H4 (cell line): ENCODE measurements at places on chromosomes 1 and 21. TPM values are rescaled to one million over a fixed set of nuclear protein-coding genes. Genes with fewer than 3 reads are reported as not detected.

GRCh38 chr1:175377394-175377793 lies 184.8 kb upstream of the KIAA0040 start:
- DNase-seq: no peak

DNA sequence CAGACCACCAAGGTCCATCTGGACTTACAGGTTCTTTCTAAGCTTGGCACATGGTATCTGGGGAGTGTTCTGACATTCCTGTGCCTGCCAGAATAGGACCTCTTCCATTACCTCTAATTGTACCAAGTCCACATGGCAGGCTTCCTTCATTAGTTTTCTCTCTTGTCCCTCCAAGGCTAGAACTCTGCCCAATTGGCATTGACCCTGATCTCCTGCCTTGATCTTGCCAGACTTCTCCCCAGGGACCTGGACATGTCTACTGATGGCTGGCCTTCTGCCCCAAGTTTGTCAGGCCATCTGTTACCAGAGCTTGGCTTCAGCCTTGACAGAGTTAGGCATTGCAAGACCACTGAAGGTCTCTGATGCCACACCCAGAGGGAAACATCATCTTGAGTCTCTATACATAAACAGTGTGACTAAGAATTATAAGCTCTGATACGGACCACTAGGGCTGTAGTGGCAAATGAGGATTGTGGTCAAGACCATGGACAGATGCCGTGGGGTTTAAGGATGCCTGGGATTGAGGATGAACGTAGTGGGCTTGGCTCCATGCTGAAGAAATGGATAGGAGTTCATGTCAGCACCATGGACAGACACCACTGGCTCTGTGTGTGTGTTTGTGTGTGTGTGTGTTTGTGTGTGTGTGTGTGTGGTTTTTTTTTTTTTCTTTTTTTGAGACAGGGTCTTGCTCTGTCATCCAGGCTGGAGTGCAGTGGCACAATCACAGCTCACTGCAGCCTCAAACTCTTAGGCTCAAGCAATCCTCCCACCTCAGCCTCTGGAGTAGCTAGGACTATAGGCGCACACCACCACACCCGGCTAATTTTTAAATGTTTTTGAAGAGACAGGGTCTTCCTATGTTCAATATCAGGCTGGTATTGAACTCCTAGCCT lies 19.5 kb upstream of the PSMB2 start:
- DNase-seq: no peak

GRCh38 chr1:51433972-51434510 lies 85.0 kb downstream of the EPS15 start:
- no peak for DNase-seq

DNA sequence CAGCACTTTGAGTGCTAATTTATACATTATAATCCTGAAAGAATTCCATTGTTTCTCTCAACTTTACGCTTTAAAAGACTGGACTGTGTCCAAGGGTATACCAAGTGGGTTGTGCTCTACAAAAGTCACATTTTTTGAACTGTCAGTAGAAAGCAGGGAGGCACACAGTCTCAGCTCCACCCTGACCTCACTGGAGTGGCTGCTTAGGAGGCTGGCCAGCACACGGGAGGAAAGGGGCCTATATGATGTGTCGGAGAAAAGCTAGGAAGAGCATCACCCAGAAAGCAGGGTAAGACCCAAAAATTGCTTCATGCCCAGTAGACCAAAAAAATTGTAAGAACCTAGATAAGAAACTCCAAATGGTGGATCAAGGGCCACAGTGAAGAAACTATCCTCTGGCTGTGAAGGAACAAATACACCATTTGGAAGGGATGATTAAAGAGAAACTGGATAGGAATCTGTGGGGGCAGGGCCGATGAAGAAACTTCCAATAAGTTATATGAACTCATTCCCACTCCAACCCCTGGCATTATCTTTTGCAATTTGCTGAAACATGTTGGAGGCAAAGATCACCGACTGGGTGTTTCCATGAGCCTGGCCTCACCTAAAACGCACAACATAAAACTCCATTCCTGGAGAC lies 1.9 kb downstream of the S100A10 start:
- DNase-seq: no peak

GRCh38 chr1:209106237-209106741 lies 477.2 kb upstream of the CAMK1G start:
- DNase-seq: peak; percentile 55

DNA sequence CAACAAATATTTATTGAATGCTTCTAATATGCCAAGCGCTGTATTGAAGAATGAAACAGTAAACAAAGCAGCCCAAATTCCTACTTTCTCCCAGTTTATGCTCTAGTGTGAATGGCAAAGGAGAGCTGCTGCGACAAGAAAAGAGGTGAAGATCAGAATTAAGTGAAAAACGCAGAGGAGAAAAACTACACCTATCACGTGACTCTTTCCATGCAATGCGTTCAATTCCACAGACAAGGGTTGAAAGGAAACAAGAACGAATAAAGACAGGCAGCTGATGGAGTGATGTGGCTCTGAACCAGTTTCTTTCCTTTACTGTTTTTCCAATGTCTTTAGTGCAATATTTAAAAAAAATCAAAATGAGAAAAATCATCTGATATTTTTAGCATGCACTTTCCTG lies 23.6 kb downstream of the MT1HL1 start:
- no peak for DNase-seq

DNA sequence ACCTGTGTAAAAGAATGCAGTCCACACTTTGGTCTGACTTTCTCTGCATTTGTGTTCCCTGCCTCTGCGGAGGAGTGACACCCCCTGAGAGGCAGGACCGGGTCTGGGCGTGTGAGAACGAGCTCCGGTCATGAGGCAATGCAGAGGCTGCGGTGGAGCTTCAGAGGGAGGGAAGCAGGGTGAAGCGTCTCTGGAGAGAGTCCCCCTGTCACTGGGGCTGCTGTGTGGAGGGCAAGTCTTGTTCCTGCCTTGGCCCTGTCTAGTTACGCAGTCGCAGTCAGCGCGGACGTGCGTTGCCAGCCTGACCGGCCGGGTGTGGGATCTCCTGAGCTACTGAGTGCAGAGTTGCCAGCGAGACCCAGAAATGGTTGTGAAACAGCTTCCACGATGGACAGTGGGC lies 48.5 kb downstream of the BACE2 start:
- no peak for DNase-seq

DNA sequence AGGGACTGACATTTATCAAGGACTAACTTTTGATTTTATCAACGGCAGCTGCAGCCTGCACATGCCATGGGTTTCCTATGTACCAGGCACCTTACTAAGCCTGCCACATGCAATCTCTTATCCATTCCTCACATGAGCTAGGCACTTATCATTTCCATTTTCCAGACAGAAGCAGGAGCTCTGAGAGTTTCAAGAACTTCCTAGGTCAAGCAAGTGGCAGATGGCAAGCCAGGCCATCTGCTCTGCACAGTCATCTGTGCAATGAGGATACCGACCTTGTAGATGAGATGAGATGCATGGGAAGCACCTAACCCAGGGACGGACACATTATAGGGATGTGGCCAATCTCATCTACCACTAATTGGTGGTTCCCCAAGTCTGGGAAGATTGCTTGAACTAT lies 339.4 kb upstream of the USP24 start:
- no peak for DNase-seq

GRCh38 chr1:202310071-202310725 lies 31.5 kb downstream of the UBE2T start:
- no peak for DNase-seq

- DNase-seq: no peak
Observed at GRCh38 chr1:230087717-230088105, 20.7 kb downstream of the GALNT2 start.

- DNase-seq: no peak
Observed at GRCh38 chr1:148435406-148435805, 47.7 kb downstream of the PPIAL4G start.

GRCh38 chr1:157992031-157992832 lies 1.2 kb upstream of the KIRREL1 start:
- peak; percentile 57 for DNase-seq

DNA sequence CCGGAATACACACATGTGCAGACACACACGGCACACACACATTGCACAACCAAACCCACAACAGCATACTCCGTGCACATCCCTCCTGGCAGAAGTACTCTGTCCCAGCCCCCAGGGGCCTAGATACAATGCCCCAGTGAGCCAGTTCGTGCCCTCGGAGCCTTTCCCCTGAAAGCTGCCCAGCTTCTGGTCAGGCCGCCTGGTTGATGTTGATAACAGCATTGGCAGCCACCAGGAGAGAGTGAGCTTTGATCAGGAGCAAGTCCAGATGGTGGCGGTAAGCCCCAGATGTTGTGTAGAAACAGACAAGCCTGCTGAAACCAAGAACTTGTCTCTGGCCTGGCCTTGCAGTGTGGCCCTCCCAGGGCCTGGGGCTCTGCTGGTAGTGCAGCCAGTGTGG lies 109.1 kb downstream of the GRIK3 start:
- no peak for DNase-seq

GRCh38 chr1:97999320-97999719 lies 78.5 kb upstream of the DPYD start:
- no peak for DNase-seq

GRCh38 chr1:54413295-54413694 lies 7.1 kb upstream of the SSBP3 start:
- peak; percentile 57 for DNase-seq

GRCh38 chr1:103087256-103087655 lies 21.1 kb downstream of the COL11A1 start:
- no peak for DNase-seq

DNA sequence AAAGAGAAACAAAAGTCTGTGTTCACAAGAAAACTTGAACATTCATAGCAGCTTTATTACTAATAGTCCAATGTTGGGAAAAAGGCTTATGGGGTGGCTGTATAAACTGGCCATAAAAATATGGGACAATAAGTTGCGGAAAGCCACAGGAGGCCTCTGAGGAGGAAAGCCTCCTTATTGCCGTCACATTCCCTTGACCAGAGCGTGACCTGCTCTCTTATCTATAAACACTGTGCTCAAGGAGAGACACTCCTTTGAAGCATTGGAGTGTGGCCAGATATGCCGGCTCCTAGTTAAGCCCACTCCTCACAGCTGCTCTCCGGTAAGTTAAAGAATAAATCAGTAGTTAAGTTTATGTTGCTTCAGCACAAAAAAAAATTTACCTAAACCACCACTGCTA lies 19.7 kb downstream of the OR6Y1 start:
- DNase-seq: no peak

The TCHH gene
- total RNA-seq: not detected in 2 replicates

The RHBDL2 gene
- total RNA-seq: not detected in 2 replicates

The KRTAP13-2 gene
- total RNA-seq: not detected in 2 replicates

The SMCP gene
- total RNA-seq: not detected in 2 replicates

The ZMYND12 gene
- total RNA-seq: 0.25 TPM in 1 of 2 replicates, not detected in the other

The LRRC53 gene
- total RNA-seq: not detected in 2 replicates

The LYST gene
- 3.8 and 8.4 TPM in 2 replicates for total RNA-seq

The RHEX gene
- total RNA-seq: not detected in 2 replicates

The TFF1 gene
- total RNA-seq: not detected in 2 replicates
